Kidney tubule cell (primary cell): ENCODE measurements at places on chromosomes 2 and 18.
A peak's percentile ranks its signal among the peaks of the same experiment; 100 is the strongest.

DNA sequence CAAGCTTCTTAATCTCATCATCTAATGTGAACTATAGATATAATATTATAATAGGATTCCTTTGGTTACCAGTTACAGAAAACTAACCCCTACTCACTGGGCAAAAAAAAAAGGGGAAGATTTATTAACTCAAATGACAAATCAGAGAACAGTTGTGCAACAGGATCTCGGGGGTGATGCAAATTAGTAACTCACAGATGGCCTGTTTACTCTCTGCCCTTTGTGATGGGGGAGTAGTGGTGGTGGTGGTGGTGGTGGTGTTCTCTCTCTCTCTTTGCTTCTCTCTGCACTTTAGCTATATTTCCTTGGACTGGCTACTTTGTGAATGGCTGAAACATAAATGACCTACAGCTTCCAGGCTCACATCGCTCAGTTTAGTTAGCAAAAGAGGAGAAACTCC is 59.0 kb downstream of the TMEM247 start:
- DNase-seq: no peak

DNA sequence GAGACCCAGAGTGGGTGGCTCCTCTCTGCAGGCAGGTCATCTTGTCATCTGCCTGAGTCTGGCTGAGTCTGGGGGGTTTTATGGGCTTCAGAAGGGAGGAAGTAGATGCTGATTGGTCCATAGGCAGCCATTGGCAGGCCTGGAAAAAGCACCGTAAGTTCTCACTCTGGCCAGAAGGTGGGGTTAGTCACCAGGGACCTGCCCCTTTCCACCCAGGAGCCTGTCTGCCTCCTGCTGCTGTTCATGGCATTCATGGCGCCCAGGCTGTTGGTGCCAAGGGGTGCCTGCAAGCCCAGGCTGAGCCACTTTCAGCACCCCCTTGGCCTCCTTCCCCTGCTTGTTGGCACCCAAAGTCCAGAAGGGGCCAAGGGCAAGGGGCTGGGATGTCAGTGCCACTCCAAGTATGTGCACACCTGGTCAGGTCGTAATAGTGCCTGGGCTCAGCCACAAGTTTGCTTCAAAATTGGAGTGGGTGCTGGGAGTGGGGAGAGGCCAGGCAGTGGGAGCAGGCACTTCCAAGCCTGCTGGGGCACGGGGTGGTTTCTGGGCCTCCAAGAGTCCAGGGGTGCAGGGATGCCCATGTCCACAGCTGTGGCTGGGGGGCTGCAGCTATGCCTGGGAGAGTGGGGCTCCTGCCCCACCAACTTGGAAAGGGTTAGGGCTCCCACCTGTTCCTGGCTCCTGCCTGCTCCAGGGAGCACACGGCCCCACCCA is 178.1 kb downstream of the FAM210A start:
- DNase-seq: no peak

DNA sequence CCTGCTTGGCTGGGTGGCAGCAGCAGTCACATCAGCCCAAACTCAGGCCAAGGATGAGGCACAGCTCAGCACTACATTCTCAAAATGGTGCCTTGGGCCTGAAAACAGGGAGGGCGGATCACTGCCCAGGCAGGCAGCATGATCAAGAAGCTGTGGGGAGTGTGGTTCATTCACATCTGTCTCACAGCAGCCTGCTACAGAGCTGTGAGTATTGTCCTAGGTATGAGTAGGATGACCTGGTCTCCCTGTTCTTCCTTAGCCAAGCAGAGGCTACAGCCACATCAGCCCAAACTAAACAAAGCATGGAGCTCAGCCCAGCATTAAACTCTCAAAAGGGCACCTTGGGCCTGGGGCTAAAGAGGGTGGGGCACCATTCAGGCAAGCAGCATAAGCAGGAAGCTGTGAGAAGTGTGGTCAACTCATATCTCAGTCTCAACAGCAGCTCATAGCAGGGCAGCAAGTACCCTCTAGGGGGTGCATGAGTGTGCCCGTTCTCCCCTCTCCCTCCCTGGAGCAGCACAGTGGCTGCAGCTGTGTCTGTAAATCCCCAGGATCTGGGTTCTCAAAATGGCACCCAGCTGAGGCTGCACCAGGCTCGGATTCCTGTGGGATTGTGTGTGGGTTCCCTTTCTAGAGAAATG is 139.6 kb downstream of the TRABD2A start:
- peak; percentile 10 for DNase-seq

GRCh38 chr2:16413285-16413684 is 252.3 kb downstream of the CYRIA start:
- no peak for DNase-seq

DNA sequence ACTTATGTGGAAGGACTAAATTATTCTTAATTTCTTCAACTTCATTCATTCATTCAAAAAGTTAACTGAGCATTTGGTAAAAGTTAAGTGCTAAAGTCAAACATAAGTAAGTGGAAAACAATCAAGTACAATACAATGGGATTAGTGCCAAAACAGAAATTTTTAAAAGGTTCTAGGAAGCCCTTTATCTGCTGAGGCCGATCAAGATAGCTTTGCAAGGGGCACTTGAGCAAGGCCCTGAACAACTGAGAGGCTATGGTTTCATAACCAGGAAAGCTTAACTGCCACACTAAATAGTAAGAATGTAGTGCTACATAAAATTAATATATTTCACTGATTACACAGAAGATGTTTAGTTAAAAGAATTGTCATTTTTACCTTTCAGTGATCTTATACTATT is 76.5 kb downstream of the NOL10 start:
- no peak for DNase-seq

DNA sequence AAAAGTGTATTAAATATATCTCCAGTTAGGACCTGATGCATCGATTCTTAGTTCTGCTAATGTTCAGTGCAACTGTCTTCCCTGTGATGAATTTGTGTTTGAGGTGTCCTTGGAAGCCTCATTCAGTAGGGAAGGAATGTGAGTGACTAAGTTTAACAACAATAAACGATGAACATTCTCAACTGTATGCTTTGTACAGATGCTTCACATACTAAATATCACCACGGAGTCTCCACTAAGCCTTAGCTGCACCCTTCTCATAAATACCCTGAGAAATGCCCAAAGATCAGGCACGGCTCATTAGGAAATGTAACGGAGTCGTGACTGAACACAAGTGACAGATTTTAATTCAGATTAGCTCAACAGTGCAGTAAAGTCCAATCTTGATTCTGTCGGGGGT is 24.4 kb upstream of the AGFG1 start:
- DNase-seq: peak; percentile 60

- DNase-seq: peak; percentile 50
These were observed 22.1 kb downstream of the TTLL4 start for GRCh38 chr2:218732761-218733158.

GRCh38 chr18:44128365-44128764 is 552.3 kb upstream of the SETBP1 start:
- DNase-seq: peak; percentile 64

DNA sequence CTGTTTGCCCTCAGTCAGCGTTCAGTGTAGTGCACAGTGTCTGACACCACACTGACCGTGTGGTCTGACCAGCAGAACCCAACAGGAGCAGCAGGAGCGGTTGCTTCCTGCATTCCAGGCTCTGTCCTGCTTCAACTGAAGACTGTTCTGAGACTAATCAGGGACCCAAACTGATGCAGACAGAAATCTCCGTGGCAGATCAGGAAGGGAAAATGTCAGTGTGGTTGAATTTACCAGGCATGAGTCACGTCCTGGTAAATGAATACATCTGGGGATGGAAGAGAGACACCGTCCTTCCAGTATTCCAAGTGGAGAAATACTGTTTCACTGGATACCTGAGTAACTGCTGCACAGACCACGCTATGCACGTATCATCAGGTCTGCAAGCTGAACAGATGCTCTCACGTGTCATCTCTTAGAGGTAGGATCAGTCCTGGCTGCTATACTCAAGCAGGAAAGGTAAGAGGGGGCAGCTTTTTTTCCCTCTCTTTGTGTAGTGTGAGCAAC is 223.6 kb upstream of the EPAS1 start:
- peak; percentile 99 for DNase-seq

GRCh38 chr2:198287706-198288105 is 483.3 kb downstream of the PLCL1 start:
- peak; percentile 5 for DNase-seq

DNA sequence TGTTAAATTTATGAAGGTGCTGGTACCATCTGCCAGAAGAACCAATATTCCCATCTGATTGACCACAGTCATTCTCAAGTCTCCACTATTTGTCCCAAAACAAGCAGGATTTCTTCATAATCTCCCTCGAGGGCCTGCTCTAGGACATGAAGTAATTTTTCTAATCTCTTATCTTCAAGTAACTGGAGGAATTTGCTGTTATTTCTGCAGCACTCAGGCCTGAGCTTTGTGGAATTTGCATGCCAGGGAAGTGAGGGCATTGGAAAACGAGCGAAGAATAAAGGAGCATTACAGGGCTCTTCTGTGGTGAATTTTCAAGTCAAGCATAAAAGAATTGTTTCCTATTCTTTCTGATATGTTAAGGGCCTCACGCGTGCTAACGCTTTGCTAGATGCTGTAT is 161.2 kb upstream of the EPAS1 start:
- DNase-seq: no peak
